ENCODE measurements at places on chromosomes 3 and 15.

GRCh38 chr15:101488300-101489164 lies 975 bp downstream of the PCSK6 start:
- no peak for DNase-seq

- peak; percentile 13 for DNase-seq
Observed at GRCh38 chr3:31043184-31043819, 148.8 kb upstream of the GADL1 start.

- DNase-seq = peak; percentile 2
Observed at GRCh38 chr3:52721002-52721729, 15.3 kb downstream of the SPCS1 start.

DNA sequence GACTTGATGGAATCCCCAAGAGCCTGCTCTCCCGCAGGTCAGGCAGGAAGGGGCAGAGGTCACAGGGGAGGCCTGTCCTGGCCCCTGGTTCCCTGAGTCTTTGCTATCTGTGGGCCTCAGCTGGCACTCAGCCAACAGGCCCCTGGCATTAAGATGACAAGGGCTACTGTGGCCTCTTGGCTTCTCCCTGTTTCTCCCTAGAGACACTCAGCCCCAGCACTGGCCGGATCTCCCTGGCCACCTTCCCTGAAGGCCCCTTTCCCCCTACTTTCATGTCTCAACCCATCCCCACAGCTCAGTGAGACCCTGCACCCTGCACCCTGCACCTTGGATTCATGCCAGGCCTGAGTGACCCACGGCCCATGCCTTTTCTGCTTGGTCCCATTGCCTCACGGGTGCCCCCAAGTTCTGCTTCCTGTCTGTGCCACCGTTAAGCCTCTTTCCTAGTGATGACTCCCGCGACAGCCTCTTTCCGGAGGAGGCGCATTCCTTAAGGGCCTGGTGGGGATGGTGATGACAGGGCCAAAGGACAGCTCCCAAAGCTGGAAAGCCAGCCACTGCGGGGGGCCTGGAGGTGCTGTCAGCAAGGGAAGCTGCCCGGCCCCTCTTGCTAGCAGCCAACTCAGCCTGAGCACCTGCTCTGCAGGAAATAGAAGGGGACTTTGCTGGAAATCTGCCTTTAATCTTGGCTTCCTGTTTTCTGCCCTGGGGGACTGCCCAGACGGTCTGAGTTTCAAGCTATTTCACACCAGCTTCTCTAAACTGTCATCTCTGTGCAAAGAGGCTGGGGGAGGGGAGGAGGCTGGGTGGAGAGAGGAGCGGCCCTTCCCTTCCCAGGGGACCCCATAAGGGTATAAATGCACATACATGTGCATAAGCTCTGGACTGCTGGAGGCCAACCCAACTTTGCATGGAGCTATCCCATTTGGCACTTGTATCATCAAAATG lies 4.8 kb upstream of the CSK start:
- DNase-seq = peak; percentile 31

DNA sequence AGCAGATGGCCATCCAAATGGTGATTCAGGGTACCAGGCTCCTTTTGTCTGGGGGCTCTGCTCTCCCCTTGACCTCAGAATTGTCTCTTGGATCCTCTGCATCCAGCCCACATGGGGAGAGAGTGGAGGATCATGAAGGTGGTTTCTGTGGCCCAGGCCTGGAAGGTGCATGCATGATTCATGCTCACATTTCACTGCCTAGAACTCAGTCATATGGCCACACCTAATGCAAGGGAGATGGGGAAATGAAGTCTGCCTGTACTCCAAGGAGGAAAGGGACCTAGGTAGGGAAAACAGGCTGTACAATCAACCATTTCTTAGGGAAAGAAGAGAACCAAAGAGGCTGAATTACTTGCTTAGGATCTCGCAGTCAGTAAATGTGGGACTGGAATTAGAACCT lies 15.1 kb downstream of the HRG start:
- no peak for DNase-seq

GRCh38 chr3:164222197-164222596 lies 856.1 kb downstream of the SI start:
- no peak for DNase-seq

DNA sequence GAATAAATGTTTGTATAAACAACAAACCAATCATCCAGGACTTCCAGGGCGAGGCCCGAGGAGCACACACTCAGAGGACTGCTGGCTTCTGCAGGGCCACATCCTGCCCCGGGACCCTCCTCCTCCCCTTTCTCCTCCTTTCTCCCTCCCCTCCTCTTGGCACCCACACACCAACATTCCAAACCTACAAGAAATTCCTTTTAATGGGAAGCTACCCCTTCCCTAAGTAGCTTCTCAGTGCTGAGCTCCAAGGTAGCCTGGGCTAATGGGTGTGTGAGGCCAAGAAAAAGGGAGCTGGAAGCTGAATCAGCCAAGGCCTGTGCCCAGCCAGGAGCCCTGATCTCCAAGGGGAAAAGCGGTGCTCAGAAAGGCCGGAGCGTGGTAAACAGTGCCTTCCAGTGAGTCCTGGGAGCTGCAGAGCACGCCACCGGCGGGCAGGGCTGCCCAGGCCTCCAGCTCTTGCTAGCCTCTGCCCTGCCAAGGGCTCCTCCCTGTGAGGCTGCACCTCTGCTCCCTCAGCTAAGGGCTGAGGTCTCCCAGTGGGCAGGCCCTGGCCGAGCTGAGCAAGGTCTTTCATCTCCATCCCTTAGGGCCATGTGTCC lies 3.9 kb downstream of the ITIH3 start:
- DNase-seq = no peak

DNA sequence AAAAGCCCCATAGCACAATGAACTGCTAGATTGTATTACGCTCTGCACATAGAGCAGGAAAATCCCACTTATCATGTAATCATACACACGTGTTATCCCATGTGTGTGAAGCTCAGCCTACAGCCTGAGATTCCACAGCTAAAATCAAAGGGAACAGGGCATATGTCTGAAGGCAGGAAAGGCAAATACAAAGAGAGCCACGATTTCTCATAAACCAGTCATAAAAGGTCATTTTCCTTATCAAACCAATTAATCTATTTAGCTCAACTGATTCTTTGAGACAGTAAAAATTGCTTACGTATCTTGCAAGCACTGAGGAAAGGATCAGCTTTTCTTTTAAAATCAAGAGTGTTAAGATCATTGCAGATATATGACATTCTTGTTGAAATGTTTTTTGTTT lies 199.5 kb upstream of the TBL1XR1 start:
- DNase-seq = no peak

GRCh38 chr3:187454085-187454815 lies 86.1 kb downstream of the RTP4 start:
- no peak for DNase-seq

DNA sequence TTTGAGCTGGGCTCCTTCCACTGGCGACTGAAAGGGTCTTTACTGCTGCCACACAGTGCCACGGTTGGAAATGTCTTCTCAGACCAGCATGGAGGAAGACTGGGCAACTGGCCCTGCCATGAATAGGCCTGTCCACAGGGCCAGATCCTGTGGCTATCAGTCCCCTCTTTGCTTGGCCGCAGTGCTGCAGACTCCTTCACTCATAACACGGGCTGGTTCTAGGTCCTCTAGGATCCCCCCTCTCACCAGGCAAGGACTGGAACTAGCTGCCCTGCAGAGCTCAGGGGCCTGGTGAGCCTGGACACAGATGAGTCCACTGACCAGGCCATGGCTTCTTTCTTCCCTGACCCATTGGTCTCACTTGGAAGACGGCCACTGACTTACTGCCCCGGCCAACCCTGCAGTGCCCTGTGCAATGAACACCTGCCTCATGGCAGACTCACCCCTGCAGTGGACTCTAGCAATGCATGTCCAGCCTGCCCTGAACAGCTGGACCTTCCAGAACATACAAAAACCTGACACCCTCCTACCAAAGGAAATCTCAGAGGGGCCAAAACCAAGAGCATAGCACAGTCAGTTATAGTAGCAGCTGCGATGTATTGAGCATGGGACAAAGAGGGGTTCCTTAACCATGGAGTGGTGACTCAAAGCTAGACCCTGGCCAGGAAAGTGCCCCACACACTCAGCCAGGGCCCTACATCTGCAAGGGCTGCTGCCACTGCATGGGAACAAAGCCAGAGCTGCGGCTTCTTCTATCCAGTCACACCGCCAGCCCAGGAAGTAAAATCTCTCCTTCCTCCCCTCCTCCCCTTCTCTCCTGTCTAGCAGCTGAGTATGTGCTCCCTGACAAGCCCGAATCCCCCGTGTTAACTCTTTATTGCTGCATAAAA lies 72.1 kb upstream of the ITGA11 start:
- peak; percentile 53 for DNase-seq

- DNase-seq = peak; percentile 8
Observed at GRCh38 chr3:42711491-42712343, 9.1 kb upstream of the HHATL start.

DNA sequence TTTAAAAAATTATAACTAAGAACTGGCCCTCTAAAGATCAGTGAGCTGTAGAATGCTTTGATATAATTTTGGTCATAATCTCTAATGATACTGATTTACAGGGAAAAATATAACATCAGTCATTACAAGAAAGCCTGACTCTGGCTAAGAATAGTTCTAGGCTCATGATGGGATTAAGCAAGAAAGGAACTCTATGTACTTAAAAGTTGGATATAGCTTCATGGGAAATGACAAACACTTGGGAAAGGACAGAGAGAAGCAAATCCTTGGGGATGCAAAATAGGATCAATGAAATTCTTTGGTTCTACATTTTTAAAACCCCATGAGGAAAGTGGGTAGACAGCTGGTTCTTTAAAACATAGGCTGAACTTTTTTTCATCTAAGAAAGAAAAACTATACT lies 472.7 kb upstream of the NR2F2 start:
- DNase-seq = peak; percentile 35

DNA sequence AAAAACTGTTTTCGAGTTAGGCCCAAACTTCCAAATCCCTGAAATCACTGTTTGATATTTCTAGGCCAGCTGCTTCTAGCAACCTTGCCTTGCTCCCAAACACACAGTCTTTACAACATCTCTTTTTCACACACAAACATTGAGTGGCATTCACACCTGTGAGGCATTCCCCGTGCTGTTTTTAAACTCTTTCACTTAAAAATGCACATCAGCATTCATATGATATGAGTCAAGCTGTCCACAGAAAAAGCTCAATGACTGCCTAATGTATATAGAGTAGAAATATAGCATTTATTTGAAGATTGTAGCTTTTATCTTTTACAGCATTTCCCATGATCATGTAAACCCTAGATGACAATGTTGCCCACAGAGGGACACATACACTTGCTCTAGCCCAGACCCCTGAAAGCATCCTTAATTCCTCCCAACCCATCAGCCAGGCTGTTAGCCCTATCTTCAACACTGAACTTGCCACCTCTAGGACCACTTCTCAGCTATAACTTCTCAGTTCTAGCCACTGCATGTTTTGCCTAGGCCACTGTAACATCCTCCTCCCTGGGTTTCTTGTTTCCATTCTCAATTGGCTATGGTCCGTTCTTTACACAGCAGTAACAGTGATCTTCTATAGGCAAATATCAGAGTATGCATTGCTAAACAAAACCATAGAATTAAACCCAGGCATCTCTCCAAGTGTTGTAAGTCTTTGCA lies 782.6 kb downstream of the DIPK2A start:
- DNase-seq = no peak

- DNase-seq = no peak
Observed at GRCh38 chr3:30686176-30686575, 79.8 kb downstream of the TGFBR2 start.

DNA sequence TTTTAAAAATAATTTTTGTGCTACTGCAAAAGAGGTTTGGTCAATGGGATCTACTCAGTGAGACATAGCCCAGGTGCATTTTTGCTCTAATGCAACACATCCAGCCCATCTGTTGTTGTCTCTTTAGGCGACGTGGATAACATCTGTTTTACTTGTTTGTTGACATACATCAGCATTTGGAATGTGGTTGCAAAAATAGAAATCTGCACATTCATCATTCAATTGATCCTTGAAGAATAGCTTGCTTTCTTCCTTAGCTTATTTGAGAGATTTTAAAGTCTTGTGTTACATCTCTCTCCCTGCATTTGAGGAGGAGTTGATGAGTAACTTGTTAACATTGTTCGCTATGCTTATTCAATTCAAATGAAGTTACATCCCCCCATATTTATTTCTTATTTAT lies 1202.3 kb downstream of the NSUN3 start:
- no peak for DNase-seq
